ENCODE measurements at places on chromosomes 2 and 18. TPM values are rescaled to one million over a fixed set of nuclear protein-coding genes. Genes with fewer than 3 reads are reported as not detected.

Gene ALPI
- total RNA-seq, result not detected

Gene TMEM214
- 38.3 TPM for total RNA-seq

Gene GPN1
- total RNA-seq, result 28.1 TPM

Gene LYG1
- 0.45 TPM for total RNA-seq

Gene REEP1
- total RNA-seq, result 1.4 TPM

Gene HOXD8
- 5.3 TPM for total RNA-seq

Gene SCN3A
- total RNA-seq, result not detected

Gene PEX13
- total RNA-seq, result 12.7 TPM

Gene PIKFYVE
- total RNA-seq, result 17.1 TPM

Gene STPG4
- 0.15 TPM for total RNA-seq

Gene TANC1
- 17.0 TPM for total RNA-seq

Gene GBX2
- total RNA-seq, result 1.4 TPM

Gene TUBA3E
- not detected for total RNA-seq

Gene MEP1B
- total RNA-seq, result not detected

Gene KIF5C
- 4.7 TPM for total RNA-seq

Gene DNAJC27
- 1.9 TPM for total RNA-seq

Gene CCDC74B
- 21.1 TPM for total RNA-seq

Gene FAM124B
- total RNA-seq, result not detected

Gene CFC1
- total RNA-seq, result not detected

Gene G6PC2
- total RNA-seq, result not detected

Gene TUBA4B
- not detected for total RNA-seq

Gene ANKRD62
- not detected for total RNA-seq

Gene DARS1
- total RNA-seq, result 86.5 TPM

Gene FAP
- not detected for total RNA-seq

Gene RNF144A
- 26.9 TPM for total RNA-seq

Gene VSNL1
- 3.8 TPM for total RNA-seq

Gene FASTKD1
- total RNA-seq, result 3.6 TPM

Gene GAD1
- total RNA-seq, result 7.2 TPM

Gene AKAIN1
- total RNA-seq, result not detected

Gene GPR39
- 4.0 TPM for total RNA-seq

Gene CXCR4
- total RNA-seq, result not detected

Gene UGT1A5
- not detected for total RNA-seq

Gene DOK6
- 2.3 TPM for total RNA-seq

Gene BOK
- total RNA-seq, result 8.0 TPM

Gene CYTIP
- not detected for total RNA-seq

Gene ODC1
- 47.7 TPM for total RNA-seq

Gene DSG1
- not detected for total RNA-seq

Gene FLACC1
- 1.1 TPM for total RNA-seq

Gene PTPRN
- total RNA-seq, result 3.5 TPM

Gene SP140L
- total RNA-seq, result 7.1 TPM

Gene CNDP1
- not detected for total RNA-seq

Gene ACMSD
- total RNA-seq, result not detected

Gene EIF2B4
- total RNA-seq, result 33.2 TPM

Gene SDC1
- total RNA-seq, result 31.4 TPM

Gene RUFY4
- not detected for total RNA-seq

Gene SKOR2
- not detected for total RNA-seq

Gene DPYSL5
- total RNA-seq, result 3.0 TPM

Gene SANBR
- total RNA-seq, result 3.2 TPM
